ENCODE measurements at places on chromosomes 4 and X.

DNA sequence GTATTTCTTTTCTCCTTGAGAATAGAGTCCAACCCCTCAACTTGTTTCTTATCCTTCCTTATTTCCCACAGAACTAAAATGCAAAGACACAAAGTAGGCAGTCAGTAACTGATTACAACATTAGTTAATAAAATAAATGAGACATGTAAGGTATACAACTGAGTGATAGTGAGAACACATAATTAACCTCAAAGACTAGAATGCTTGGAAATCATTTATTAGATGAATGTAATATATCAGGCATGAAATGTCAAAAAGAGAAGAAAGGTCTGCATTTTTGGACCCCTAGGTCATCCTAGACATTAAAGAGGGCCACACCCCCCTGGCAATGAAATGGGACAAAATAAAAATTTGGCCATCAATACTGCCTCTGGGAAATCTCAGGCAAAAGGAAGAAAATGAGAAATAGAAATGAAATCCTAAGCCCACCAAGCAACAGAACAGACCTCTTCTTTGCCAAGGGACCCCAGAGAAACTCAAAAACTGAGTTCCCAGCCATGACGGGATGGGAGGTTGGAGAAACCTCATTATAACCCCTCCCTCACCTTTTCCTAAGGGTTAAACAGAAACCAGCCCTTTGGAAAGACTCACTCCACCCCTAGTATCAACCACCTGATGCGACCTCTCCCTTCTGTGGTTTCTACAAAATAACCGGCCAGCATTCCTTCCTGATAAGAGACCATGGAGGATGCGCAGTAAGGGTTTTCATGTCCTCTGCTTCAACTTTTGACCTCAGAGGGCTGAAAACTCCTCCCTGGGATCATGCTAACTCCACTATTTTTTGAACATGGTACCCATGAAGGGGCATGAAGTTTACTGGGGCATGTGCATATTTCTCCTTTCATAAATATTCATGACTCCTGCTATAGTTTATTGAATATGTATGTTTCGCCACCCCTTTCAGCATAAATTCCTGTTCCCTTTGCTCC, 90.0 kb upstream of the EXOC1L start:
- no peak for DNase-seq

GRCh38 chr4:156896527-156896926, 75.1 kb downstream of the PDGFC start:
- no peak for DNase-seq

GRCh38 chr4:14719053-14719452, 283.2 kb upstream of the CPEB2 start:
- no peak for DNase-seq

GRCh38 chr4:52752936-52753335, 1.7 kb upstream of the ERVMER34-1 start:
- DNase-seq: no peak

DNA sequence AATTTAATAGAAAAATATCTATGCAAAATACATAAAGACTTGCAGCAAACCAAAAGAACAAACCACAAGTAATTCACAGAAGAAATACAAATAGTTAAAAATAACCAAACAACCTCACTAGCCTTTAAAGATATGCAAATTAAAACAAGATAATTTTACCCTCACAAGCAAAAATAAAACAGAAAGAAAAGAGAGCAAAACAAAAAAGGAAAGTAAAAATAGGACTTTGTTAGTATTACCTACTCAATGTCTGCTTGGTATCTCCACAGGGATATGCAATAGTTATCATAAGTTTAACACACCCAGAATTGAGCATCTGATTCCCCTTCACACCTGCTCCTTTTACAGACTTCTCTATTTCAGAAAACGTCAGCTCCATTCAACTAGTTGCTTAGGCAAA, 737.5 kb upstream of the MAGEB2 start:
- DNase-seq: no peak

DNA sequence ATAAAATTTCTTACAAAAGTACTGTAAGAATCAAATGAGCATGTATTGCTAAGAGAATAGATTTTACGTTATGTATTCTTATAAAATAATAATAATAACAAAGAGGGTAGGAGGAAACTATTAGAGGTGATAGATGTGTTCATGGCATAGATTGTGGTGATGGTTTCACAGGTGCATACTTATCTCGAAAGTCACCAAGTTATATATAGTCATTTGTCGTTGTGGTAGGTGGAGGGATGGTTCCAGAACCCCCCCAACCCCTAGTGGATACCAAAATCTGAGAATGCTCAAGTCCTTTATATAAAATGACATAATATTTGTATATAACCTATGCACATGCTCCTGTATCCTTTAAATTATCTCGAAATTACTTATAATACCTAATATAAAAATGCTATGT, 36.7 kb upstream of the H2AZ1 start:
- DNase-seq: no peak

DNA sequence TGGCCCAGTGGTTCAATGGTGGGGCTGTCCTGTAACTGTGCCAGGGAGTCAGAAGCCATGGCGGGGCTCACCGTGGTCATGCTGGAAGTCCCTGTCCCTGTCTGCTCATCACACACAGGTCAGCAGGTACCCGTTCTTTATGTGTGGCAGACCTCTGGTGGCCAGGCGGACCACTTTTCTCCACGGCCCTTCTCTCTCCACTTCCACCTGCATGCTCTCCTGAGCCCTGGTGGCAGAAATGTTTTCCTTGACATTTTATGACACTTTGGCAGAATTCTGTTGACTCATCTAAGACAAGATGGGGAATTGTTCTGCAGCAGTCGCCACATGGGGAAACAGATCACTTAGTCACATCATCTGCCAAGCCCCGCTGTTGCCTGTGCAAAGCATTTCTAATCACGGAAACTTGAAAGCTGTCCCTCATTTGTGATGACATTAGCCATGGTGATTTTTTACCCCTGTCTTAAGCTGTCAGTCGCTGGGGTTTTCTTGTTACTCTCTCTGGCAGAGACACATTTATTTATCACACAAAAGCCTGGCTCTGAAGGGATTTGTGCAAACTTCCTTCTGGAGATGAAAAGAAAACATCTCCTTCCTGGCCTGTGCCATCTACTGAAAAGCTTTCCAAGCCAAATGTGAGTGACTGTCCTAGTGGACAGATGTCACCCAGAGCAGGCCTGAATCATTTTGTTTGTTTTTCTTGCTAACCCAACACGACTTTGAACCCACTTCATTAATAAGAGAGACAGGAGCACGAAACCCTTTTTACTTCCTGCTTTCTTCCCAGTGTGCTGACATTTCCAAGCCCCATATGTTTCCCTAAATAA, 38.8 kb upstream of the STIM2 start:
- DNase-seq: no peak

- no peak for DNase-seq
These were observed 48.9 kb upstream of the TENM3 start for GRCh38 chr4:182194091-182194824.

DNA sequence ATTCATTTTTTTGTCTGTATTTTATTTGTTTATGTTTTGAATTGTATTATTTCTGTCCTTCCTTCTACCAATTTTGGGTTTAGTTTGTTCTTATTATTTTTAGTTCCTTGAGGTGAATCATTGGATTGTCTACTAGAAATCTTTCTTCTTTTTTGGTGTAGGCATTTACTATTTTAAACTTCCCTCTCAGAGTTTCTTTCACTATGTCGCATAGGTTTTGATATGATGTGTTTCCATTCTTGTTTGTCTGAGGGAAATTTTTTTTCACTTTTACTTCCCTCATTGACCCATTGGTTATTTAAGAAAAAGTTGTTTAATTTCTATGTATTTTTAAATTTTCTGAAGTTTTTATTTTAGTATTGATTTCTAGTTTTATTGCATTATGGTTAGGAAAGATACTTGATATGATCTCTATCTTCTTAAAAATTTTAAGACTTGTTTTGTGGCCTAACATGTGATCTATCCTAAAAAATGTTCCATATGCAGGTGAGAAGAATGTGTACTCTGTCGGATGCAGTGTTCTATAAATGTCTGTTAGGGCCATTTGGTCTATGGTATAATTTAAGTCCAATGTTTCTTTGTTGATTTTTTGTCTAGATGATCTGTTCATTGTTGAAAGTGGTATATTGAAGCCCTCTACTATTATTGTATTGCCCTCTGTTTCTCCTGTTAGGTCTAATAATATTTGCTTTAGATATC, 68.8 kb downstream of the IL15 start:
- DNase-seq: no peak

- no peak for DNase-seq
These were observed 1056.2 kb downstream of the DMD start for GRCh38 chrX:32155044-32155638.

DNA sequence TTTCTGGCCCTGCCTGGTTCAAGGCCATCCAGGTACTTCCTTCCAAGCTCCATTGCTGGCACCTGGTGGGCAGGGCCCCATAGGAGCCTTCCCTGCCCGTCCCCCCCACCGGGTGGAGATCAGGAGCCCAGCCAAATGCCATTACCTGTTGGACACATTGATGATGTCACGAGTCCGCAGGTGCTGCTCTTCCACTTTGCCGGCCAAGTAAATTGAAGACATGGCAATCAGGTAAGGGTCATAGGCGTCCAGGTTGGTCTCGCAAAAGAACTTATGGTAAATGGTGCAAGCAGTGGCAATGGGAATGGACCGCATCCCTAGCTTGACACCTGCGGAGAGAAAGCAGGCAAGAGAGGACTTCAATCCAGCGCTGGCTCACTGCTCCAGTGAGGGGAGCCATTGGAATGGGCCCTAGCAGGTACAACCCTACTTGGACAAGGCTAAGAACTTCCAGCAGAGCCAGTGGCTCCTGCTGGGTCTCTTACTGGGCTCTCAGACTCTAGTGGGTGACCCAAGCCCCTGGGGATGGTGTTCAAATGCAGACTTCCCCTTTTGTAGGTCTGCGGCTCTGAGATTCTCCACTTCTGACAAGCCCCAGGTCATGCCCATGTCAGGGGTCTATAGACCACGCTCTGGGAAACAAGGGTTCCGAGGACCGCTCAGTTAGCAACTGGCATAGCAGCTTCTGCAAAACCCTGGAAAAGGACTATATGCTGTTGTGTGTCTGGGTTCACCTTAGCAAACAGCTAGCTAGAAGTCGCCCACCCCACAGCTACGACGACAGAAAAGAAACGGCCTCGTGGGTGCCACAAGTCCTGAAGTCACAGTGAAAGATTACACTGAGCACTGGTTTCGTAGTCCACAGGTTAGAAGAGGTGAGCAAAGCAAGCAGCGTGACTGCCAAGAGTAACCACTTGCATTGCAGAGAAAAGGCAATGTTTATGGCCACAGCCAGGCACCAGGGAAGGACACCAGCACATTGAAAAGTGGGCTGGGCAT, 2.8 kb downstream of the CCNQ start:
- no peak for DNase-seq

GRCh38 chr4:71259911-71260331, 78.9 kb upstream of the SLC4A4 start:
- DNase-seq: no peak

DNA sequence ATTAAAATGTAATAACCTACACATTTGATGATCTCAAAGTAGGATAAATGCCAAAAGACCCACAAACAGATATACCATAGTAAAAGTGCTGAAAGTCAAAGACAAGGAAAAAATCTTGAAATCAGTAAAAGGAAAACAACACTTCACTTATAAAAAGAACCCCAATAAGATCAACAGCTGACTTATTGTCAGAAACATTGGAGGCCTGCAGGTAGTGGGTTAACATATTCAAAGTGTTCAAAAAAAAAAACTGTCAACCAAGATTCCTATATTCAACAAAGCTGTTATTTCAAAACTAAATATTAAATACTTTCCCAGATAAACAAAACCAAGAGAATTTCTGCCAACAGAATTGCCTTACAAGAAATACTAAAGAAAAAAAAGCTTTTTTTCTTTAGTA, 347.1 kb downstream of the GUCY2F start:
- no peak for DNase-seq

GRCh38 chrX:20421275-20421674, 154.6 kb upstream of the RPS6KA3 start:
- no peak for DNase-seq

- no peak for DNase-seq
These were observed 11.0 kb upstream of the SCD5 start for GRCh38 chr4:82809619-82810018.

DNA sequence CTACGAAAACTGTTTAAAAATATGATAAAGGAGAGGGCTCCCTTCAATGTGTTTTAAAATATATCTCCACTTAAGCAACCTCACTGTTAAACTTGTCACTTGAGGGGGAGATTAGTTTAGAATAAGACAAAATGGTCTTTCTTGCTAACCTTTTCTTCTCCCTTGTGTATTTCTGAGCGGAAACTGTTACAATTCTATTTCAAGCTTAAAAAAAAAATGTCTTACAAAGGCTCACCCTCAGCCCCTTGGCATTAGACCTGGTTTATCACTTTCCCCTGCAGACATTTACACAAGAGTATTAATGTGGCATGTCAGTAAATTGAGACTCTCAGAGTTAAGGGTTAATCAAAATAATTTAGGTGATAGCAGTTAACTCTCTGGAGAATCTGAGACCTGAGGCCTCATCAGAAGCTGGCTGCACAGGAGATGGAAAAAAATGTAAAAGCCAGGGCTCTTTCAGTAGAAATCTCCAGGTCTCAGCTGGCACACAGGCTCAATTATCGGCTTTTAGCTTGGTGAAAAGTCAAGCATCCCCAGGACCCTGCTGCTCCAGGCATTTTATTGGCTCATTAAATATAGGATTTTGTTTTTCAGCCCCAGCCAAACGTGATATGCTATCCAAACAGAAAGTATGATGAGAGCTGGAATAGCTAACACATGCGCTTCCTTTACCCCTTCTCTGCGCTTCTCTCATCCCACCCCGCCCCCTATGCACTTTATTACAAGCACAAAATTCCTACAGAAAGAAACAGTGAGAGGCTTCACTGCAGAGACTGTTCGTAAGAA, 130.5 kb downstream of the PPA2 start:
- no peak for DNase-seq

DNA sequence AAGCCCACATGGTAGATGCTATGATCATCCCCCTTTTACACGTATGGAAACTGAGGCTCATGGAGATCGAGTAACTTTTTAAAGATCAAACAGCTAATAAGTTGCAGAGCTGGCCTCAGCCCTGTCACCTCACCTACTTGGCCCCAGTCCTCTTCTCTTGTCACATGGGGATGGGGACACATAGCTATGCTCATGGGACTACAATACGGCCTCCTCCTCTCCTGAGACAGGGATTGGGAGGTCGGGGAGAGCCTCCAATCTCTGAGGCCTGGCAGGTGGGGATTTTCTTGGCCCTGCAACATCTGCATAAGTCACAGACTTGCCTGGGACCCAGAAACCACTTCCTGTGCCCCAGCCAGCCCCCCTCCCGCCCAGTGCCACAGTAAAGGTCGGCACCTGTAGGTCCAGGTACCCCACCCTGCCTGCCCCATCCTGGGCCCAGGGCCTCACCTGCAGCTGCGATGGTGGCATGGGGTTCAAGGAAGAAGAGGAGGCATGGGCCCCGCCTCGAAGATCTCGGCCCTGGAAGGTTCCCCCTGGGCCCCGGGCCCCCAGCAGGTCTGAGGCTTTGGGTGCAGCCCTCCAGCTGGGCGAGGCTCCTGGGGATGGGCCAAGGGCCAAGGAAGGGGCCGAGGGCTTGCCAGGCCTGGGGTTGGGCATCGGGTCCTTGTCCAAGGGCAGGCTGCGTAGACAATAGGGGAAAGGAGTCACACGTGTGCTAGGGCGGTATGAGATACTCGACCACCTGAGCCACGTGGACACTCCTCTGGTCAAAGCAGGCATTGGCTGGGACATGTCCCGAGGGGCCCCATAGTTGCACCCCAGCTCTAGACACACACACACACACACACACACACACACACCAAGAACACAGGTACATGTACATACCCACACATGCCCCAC, 6.4 kb downstream of the FOXP3 start:
- no peak for DNase-seq

All from stimulated activated CD4-positive, alpha-beta T cell treated with anti-CD3 and anti-CD28 coated beads, TNF-alpha, amount 100 ng/mL, for 1 hour (primary cell).